Renal pelvis (tissue), 12 donors: ENCODE measurements at places on chromosomes 5 and 9. TPM values are rescaled to one million over a fixed set of nuclear protein-coding genes. Genes with fewer than 3 reads are reported as not detected.

GRCh38 chr9:69420611-69421270, 95.7 kb downstream of the ENTREP1 start:
- no peak for DNase-seq

The DNAI1 gene
- polyA plus RNA-seq: 1.5 TPM

The GARIN3 gene
- not detected for polyA plus RNA-seq

- no peak for DNase-seq
These were observed 34.1 kb upstream of the ADAMTS2 start for GRCh38 chr5:179379321-179379890.

The ZDHHC11 gene
- polyA plus RNA-seq: 9.9 TPM

DNA sequence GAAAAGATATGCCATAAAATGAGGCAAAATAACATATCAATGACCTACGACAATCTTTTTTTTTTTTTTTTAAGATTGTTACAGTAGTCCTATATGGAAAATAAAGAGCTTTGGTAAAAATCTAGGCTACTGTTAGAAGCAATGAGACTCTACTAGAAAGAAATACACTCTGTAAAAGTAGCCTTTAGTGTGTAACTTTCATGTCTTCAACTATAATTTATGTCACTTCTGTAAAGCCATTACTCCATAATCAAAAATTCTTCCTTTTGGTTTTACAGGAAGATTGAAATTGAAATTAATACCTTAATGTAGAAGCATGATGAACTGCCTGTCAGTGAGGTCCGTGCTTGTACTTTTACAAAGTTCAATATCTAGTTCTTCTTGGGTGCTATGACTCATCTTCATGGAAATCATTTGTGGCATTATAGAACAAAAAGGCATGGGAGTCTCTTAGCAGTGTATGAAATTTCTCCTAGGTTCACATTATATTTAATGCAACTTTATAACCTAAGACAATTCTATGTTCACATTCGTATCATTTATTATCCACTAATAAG, 1393.1 kb downstream of the EFNA5 start:
- no peak for DNase-seq

The IFNB1 gene
- not detected for polyA plus RNA-seq

GRCh38 chr9:21287280-21287679, 17.8 kb downstream of the IFNA5 start:
- DNase-seq: no peak
